Activated CD8-positive, alpha-beta memory T cell treated with anti-CD3 and anti-CD28 coated beads for 1 hour (primary cell): ENCODE measurements at places on chromosomes 6 and 20.

DNA sequence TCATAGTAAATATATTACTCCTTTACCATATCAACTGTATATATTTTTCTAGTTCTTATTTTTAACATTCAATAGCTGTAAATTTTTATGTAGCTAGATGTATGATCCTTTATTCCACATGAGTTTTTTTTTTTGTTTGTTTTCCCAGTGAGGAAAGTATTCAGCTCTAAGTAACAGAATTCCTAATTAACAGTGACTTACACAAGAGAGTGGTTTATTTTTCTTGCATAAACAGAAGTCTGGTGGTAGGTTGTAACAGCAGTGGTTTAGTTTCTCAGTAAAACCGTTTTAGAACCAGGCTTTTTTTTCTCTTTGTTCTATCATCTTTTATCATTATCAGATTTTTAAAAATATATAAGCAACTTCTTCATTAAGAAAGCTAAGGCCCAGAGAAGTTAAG lies 116.9 kb upstream of the FLRT3 start:
- DNase-seq, result no peak

- no peak for DNase-seq
These were observed 53.4 kb downstream of the NUS1 start for GRCh38 chr6:117728626-117729025.

DNA sequence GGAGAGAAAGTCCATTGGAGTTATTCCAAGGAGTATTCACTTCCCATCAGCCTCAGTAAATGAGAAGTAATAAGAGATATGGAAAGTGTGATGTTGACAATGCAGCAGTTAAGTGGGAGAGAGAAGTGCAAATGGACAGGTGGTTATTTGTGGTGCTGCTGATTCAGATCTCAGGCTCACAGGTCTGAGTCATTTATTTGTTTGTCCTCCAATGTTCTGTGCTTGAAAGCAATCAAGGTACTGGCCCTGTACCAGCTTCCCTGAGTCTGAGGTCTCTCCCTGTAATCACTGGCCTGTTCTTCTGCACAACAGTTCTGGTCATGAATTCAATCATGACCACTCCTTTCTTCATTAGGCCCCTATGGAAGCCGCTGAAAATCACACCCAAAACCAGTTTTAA lies 827.7 kb downstream of the MAFB start:
- no peak for DNase-seq

- no peak for DNase-seq
These were observed 136.0 kb downstream of the HFE start for GRCh38 chr6:26223228-26223627.

DNA sequence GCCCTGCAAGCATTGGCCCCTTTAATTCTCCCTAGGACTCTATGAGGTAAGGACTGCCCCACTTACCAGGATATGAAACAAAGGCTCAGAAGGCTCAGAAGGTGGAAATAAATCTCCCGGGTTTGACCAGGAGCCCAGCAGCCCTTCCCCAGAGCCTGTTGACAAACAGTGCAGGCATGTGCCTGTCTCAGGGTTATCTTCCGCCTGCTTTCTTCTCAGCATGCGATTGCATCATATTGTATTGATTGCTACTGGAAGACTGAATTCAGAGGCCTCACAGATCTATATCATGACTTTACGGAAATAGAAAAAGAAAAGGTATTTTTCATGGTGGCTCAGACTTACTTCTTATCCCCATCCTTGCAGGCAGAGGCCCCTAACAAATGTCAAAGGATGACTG lies 92.7 kb downstream of the PHACTR3 start:
- no peak for DNase-seq

- DNase-seq, result no peak
These were observed 13.3 kb upstream of the WTAP start for GRCh38 chr6:159713984-159714383.

DNA sequence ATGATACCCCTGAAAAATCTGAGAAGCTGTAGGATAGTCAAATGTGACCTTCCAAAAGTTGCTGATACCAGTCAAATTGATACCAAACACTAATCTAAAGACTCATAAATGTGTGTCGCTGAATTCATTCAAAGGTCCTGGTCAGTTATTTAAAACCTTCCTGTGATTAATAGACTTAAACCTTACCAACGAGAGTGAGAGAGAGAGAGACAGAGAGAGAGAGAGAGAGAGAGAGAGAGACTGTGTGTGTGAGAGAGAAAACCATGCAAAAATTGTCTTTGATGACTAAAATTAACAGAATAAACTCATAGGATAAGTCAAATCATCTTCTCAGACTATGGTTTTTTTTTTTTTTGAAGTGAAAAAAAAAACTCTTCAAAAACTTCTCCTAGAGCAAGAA lies 370.9 kb upstream of the HS3ST5 start:
- no peak for DNase-seq

DNA sequence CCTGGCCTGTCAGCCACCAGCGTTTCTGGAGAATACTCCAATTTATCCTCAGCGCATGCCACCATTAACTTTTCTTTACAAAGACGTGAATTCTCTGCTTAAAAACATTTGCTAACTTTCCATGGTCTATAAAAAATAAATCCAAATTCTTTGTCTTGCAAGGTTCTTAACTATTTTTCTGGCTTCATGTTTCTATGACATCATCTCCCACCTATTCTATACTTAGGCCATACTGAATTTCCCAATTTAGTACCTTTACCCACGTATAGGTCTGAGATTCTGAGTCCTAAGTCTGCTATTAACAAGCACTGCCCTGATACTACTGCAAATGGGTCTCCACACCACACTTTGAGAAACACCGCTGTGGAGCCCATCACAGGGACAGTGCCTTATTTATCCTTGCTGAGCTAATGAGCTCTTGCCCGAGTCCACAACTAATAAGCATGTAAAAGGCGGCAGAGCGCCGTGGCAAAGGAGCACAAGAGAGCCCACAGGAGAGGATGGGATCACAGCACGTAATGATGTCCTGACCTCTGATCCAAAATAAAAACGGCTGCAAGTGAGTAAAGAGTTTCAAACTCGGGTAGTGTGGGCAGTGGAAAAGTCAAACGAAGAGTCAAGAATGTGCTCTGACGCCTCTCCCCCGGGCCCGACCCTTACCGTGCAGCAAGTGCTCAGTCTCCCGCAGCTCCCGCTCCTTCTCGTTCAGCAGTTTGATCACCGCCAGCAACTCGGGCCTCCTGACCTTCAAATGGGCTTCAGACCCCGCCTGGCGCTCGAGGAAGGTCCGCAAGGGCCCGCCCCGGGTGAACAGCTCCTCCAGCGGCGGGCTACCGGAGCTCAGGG lies 519 bp downstream of the MTRF1L start:
- DNase-seq, result no peak
